NCI-H460 (cell line): ENCODE measurements at places on chromosomes 11 and 22. TPM values are rescaled to one million over a fixed set of nuclear protein-coding genes. Genes with fewer than 3 reads are reported as not detected.

DNA sequence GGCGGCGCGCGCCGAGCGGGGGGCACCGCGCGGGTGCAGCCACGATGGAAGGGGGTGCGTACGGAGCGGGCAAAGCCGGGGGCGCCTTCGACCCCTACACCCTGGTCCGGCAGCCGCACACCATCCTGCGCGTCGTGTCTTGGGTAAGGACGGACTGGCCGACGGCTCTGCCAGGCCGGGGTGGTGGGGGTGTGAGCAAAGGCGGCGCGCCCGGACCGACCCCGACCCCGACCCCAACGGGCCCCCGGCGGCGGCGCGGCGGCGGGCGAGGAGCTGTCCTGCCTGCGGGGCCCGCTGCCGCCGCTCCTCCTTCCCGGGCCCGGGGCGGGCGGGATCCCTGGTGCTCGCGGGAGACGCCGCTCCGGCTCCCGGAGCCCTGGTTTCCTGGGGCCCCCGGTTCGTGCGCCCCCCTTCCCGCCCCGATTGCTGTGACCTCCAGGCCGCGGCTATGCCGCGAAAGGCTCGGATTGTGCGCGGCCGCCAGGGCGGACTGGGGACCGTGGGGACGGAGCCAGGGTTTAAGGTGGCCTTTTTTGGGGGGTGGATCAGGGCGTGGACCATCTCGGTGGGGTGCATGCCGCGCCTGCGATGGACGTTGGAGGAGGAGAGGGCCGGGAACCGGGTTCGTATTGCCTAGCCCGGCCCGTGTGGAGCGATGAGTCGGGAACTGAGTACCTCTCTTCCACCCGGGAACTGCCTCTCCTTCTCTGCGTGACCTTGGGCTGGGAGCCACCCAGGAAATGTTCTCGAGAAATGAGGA is at the start of gene SYNGR1:
TSS of gene SYNGR1 (plus strand) at position 25 of the 760 bp plus-strand sequence. CDS start at position 45, 20 bp downstream.
- DNase-seq: no peak

DNA sequence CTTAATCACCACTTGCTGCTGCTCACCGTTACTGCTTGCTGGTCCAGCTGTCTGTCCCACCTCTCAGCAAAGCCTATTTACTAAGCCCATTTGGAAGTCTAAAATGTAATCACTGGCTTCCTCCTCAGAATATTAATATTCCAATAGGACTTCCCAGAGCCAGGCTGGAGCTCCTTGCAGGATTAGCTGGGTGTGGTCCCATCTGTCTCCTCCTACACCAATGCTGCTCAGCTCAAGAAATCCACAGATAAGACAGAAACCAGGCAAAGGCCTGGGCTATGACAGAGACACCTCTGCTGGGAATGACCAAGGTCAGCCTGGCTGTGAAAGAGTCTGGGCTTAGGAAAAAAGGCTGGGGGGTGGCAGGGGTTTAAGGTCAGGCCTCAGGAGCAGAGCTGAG is 317.8 kb downstream of the BUD13 start:
- no peak for DNase-seq

DNA sequence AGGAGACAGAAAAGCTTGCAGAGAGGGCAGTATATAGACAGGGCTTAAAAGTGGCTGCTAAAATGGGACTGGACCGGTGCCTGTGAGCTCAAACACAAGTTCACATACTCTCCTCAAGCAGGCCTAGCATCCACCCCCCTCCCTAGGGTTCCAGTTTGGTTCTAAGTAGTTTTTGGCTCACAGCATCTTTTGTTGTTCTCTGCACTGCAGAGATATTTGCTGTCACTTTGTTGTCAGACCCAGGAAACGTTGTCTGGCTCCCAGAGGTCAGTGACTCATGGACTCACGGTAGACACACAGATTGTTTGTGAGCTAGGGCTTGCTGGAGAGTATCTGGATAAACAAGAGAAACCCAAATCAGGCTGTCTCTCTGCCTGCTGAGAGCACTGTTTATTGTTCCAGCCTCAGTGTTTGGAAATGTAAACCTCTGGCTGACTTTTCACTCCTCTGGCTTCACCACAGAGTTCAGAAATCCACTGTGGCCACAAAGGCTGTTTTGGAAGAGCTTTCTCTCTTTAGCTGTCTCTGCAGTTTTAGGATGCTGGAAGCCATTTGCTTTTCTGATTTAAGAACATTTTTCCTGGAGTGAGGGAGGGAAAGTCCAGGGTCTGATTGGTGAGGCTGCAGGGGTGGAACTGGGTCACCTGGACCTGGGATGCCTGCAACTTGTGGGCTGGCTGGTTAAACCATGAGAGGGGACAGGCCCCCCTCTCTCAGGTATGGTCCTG is 303.7 kb upstream of the PLET1 start:
- DNase-seq: no peak

DNA sequence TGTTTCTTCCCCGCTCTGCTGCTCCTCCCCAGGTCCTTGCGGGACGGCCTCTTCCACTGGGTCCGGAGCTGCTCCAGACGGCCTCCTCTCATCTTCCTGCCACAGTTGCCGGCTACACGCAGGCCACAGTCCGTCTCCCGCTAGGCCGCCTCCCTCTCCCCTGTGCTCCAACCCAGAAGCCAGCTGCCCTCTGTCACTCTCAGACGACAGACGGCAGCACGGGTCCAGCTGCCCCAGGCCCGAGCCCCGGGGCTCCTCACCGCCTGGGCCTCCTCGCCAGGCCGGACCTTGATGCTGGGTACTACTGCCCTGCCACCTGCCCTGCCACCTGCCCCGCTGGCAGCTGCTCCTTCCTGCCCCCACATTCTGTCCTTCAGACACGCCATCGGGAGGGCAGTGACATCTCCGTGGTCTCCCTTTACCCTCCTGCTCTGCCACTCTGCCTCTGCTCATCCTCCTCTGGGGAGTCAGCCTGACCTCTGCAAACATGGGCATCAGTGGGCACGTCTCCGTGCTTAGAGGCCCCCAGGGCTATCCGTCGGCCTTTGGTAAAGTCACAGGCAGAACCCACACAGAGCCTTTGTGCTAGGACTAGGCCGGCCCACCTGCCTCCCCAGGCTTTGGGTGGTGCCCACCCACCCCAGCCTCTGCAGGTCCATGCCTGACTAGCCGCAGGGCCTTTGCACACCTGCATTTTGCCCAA is 43.1 kb upstream of the TH start:
- DNase-seq: no peak

DNA sequence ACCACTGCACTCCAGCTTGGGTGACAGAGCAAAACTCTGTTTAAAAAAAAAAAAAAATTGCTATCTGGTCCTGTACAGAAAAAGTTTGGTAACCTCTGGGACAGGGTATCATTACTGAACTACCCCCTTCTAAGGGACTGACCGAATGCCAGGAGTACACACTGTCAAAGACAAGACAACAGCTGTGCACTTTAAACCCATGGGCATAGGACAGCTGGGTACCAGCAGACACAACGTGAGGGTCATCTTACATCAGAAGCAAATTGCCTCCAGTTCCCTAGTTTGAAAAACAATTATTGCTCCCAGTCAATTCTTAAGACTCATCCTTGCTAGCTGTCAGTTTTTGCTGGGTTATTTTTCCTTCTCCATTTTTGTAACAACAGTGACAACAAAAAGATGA is 17.8 kb downstream of the CD59 start:
- no peak for DNase-seq

Gene OR2D2
- 0.10 TPM in 1 of 2 replicates, not detected in the other for total RNA-seq

Gene YPEL4
- total RNA-seq: not detected in 2 replicates
